GM23338 (cell line): ENCODE measurements at places on chromosomes 2 and 18. TPM values are rescaled to one million over a fixed set of nuclear protein-coding genes. Genes with fewer than 3 reads are reported as not detected.
A peak's percentile ranks its signal among the peaks of the same experiment; 100 is the strongest.

- DNase-seq = peak; percentile 9
Measured at GRCh38 chr18:57942493-57942892, 101.5 kb upstream of the NEDD4L start.

The MOGAT1 gene
- 0.63 and 0.86 TPM in 2 replicates for polyA plus RNA-seq

DNA sequence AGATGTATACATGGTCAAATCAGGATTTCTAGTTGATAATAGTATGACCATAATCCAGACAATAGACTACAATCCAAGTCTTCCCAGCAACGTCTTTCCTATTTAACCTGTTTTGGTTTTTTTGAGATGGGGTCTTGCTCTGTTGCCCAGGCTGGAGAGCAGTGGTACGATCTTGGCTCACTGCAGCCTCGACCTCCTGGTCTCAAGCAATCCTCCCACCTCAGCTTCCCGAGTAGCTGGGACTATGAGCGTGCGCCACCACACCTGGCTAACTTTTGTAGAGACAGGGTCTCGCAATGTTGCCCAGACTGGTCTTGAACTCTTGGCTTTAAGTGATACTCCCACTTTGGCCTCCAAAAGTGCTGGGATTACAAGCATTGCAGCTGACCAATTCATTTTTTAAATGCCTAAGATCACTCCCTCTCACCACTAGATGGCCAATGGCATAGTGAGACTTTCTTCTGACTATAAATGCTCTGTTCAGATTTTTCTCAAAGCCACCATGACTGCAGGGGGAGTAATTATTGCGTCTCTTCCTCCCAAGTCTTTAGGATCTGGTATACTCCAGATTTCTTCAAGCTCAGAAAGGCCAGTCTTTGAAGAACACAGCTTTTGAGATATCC is 47.6 kb downstream of the HNRNPLL start:
- DNase-seq = peak; percentile 70

The WDR7 gene
- polyA plus RNA-seq = 3.5 and 7.0 TPM in 2 replicates

The TFCP2L1 gene
- polyA plus RNA-seq = 0.94 and 1.2 TPM in 2 replicates

DNA sequence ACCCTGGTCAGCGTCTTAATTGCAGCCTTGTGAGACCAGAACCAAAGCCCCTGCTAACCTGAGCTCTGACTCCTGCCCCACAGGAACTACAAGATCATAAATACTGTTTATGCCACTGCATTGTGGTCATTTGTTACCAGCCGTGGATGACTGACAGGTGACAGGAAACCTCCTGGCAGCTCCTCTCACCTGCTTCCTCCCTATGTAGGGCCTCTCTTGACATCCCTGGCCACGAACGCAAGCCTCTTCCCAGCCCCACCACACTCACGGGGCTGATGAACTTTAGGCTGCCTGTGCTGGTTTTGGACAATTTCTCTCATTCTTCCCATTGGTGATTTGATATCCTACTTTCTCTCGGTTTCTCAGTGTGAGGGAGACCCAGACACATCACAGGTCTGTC is 357.2 kb upstream of the MYT1L start:
- DNase-seq = no peak

The CXCR1 gene
- polyA plus RNA-seq = not detected in 2 replicates

The CIAO1 gene
- polyA plus RNA-seq = 44.1 and 48.8 TPM in 2 replicates

DNA sequence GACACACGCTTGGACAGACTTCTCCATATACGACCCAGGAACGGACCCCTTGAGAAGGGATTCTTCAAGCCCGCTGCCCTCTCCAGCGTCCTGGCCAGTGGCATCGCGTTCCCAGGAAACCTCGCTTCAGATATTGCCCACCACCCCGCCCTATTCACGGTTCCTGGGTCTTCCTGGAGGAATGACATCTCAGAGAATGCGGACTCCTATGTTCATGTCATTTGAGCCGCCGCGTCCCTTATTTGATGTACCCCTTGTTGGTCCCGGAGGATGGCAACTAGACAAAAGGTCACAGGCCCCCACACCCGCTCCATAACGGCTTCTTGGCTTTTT is 588 bp upstream of the CCDC93 start:
- peak; percentile 22 for DNase-seq

DNA sequence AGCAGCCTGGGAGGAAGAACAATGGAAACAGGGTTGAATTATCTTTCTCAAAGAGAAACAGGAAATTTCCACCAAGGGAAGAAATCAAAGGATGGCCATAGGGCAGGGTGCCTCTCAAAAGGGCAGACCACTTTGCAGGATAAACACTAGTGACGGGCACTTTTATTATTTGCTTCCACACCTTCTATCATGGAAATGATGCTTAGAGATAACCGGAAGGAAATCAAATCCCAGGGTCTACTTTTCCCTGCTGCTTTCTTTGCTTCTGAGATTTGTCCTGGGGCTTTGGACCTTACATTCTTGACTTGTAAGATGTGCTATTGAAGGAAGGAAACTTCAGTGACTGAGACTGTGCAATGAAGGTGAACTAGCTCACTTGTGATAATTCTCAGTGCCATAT is 1.1 kb upstream of the SCN9A start:
- DNase-seq = no peak

DNA sequence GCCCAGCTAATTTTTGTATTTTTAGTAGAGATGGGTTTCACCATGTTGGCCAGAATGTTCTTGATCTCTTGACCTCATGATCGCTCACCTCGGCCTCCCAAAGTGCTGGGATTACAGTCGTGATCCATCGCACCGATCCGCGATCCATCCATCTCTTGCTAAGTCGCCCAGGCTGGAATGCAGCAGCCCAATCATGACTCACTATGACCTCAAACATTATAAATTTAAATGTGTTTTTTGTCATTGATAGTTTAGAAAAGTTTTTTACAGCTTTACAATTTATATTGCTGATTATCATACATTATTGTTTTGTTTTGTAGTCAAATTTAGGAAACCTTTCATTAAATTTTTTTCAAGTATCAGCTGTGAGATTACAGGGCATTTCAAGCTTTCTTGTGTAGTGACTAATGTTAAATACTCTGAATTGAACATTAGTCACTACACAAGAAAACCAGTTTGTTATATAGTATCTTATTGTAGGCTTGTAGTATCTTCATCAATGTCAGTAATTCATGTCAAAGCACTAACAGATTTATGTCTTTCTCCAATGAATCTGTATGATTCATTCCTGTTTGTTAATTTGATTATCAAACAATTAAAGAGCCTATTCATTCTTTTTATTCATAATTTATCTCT is 37.5 kb downstream of the NR4A2 start:
- DNase-seq = no peak

DNA sequence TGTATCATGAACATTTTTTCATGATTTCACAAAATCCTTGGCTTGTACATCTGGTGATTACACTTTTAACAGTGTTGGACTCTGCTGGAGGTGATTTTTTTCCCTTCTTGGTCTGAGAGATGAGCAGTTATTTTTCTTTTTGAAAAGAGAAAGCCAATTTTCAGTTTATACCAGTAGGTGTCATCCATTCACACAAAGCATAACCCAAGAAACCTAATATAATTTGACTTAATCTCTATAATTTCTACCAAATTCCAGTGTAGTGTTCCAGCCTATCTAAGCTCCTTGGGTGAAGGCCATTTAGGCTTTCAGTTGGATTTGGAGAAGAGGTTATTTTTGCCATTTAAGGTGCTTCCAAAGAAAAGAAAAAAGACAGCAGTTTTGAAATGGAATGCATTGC is 7.7 kb upstream of the ICOS start:
- DNase-seq = peak; percentile 11

The DPP4 gene
- 1.0 and 1.5 TPM in 2 replicates for polyA plus RNA-seq
